Activated CD4-positive, CD25-positive, alpha-beta regulatory T cell treated with anti-CD3 and anti-CD28 coated beads, Interleukin-2, amount 50 U/mL, for 16 hours (primary cell): ENCODE measurements at places on chromosomes 12 and 14.

DNA sequence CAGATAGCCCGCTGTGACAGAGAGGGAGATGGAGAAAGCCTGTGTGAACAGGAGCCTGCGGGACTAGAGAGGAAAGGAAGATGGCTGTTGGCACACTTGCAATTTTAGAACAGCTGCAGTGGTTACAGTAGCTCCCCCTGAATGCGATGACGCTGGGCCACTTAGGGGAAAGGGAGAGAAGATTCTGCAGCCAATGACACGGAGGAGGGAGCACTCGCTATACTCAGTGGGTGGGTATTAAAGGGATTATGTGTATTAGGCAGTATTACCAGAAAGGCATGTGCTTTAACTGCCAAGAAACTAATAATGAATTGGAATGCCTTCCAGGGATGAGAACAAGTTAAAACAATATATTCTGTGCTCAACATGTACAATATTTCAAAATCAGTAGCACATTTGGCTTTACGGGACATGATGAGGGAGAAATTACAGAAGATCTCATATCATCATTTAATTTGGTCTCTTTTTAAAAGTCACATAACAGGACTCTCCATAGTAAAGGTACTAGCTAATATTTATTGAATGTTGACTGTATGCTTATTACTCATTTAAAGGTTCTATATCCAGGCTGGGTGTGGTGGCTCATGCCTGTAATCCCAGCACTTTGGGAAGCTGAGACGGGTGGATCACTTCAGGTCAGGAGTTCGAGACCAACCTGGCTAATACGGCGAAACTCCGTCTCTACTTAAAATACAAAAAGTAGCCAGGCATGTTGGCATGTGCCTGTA lies 35.9 kb upstream of the FOS start:
- DNase-seq = no peak

DNA sequence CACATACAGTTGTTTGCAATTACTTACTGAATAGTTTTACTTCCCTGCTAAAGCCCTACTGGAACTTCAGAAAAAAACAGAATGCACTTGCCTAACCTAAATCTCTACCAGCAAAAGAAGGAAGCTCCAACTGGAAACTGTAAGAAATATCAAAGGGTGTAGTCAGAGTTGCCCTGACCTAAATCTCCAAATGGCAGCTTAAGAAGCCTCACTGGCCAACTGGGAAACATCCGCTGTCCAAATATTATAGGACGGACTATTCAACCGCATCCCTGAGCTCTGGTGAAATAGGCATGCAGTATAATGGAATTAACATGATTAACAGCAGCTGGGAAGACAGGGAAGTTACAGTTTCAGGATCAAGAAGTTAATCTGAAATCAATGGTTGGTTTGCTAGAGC lies 24.3 kb downstream of the ANAPC7 start:
- DNase-seq = no peak

- DNase-seq = no peak
Measured at GRCh38 chr14:59463787-59464485, 1.2 kb downstream of the GPR135 start.

DNA sequence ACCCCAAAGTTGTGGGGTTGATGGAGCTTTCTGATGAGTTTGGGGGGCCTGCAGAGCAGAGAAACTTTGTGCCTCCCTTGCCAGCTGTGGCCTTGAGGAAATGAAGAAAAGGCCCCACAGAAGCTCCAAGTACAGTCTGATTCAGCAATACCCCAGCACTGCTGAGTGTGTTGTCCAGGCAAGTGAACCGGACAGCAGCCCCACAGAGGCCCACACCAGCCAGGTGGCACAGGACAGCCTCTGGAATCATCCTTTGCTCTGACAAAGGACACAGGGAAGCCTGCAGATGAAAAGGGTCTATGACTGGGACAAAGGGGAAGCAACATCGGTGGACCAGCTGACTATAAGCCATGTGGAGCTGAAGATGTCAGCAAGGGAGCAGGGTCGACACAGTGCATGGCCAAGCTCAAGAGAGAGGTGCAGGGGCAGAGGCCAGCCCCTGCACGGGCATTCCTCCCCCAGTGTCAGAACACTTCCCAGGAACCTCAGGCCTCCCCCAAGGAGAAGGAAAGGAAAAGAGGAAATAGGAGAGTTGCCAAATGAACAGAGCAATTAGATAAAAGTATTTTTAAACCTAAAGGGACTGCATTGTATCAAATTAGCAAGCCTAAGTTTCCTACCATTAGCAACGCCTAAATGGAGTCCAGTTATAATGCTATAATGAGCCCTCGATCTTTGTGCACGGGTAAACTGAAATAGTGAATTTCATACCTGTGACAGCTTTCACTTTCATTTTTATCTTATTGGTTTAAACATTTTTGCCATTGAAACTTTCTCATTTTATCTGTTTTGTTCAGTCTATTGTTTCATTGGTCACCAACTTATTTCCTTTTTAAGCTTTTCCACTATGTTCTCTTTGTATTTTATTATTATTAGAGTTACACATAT lies 46.3 kb upstream of the PTGDR start:
- no peak for DNase-seq

DNA sequence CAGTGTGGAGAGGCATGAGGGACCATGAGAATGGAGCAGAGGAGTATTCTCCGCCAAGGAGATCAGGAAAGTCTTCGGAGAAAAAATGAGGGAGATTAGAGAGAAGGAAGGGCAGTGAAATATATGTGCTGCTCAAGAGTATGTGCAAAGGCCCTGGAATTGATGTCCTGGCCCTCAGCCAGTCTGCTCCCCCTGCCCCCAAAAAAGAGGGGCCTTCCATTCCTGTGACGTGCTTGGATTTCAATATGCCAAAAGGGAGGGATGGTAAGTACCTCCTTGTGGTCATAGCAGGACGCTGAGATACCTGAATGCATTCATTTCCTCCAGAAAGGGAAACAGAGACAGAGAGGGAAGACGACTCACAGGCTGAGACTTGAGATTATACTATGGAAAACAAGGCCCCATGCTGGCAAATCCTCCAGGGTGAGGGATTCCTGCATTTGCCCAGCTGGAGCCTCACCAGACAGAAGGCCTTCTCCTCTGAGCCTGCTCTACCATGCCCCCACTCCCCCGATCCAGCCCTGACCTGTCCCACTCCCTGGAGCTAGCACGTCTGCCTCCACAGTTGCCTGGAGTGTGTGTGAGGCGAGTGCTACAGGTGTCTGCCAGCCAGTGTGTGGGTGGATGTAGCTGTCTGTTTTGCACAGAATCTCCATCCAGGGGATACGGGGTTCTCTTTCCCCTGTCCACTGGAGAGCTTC lies 3.9 kb upstream of the RARG start:
- DNase-seq = no peak

GRCh38 chr12:113194971-113195391 lies 9.5 kb downstream of the RITA1 start:
- no peak for DNase-seq

DNA sequence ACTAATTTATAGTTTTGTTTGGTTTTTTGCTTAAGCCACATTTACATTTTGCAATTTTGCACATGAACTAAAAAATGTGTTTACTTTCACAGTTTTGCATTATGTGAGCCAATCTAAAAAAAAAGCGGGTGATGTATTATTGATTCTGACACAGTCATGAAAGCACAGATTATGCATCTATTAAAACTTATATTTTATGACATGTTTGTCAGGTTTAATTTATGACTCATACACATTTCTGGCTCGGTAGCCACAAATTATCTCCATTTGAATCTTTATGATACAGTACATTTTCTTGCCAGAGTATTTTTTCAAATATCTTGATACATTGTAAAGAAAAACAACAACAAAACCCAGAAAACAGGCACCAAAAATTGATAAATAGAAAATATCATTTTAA lies 280.4 kb upstream of the GRIP1 start:
- DNase-seq = no peak

DNA sequence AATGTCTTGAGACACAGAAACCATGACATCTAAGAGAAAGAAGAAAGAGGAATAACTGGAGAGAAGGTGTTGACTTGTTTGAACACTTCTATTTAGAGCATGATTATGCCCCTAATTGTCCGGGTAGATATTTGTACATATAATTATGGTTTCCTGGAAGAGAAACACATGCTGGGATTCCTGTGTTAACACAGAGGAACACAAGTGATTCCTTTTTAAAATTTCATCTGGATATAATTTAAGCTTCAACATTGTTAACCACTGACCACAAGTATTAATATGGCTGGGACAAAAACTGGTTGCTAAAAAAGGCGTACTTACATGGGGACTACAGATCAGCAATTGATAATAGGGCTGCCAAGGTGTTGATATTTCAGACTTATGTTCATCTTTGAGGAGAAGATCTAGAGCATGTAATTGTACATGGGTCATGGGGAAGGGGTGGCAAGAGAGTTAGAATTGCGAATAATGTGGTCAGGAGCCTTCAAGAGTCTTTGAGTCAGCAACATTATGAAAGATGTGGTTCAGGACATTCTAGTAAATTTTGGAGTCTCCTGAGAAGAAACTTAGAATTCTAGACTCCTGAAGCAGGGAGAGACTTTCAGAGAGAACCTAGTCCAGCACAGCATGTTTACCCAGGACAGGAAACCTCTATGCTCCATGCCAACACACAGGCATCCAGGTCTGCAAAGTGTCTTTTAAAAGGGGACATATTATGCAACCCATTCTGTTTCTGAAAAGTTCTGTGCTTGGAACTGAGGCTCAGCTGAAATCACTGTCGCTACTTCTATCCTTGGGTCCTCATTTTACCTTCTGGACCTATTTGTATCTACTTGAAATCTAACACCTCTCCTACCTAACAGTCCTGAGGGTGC lies 56.5 kb downstream of the SLC38A1 start:
- no peak for DNase-seq

- DNase-seq = no peak
Measured at GRCh38 chr12:68326716-68327115, 5.4 kb downstream of the MDM1 start.

DNA sequence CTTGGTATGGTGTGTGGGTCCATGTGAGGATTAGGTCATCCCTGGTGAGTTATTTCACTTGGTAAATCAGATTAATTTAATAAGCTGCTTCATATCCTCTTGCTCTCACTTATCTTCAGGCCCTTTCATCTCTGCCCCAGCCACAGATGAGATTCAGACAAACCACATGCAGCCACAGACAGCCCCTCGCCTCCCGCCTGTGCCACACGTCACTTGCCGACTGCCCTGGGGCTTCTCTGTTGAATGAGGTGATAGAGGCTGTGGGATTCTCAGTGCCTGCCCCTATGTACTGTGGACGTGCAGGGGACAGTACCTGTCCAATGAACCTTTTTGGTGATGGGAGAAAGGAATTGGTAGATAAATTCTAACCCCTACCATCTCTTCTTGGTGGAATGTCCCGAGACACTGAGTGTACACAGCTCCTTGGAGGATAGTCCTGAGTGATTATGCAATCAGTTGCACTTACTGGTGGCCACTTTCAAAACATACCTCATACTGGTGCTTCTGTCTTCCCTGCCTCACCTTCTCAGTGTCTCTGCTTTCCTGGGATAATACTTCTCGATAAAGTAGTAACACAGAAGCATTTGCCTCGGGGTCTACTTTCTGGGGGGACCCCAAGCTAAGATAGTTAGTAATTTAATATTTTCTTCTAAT lies 248.7 kb downstream of the TTC6 start:
- DNase-seq = no peak

GRCh38 chr14:71486279-71486678 lies 445.9 kb upstream of the RGS6 start:
- no peak for DNase-seq

DNA sequence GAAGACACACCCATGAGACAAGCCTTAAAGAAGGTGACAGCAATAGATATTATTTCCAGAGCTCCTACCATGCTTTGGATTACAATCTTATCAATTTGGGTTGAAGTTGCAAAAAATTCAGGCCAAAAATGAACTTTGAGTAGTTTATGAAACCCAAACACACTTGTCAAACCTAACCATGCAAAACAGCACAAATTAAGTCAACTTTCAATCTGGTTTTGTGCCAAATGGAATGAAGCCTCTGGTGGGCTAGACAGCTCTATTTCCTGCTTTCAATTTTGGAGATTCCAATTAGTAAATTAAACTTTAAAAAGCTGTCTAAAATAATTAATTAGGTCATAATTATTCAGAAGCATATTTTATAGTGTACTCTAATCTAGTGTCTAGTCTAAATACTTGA lies 203.4 kb downstream of the SYT1 start:
- no peak for DNase-seq

GRCh38 chr12:93247313-93247991 lies 130.3 kb upstream of the NUDT4 start:
- DNase-seq = no peak

GRCh38 chr12:65977384-65977783 lies 153.1 kb downstream of the HMGA2 start:
- DNase-seq = no peak

- no peak for DNase-seq
Measured at GRCh38 chr12:102652645-102653313, 172.4 kb upstream of the IGF1 start.

GRCh38 chr12:52248541-52249461 lies 15.8 kb downstream of the KRT7 start:
- no peak for DNase-seq

DNA sequence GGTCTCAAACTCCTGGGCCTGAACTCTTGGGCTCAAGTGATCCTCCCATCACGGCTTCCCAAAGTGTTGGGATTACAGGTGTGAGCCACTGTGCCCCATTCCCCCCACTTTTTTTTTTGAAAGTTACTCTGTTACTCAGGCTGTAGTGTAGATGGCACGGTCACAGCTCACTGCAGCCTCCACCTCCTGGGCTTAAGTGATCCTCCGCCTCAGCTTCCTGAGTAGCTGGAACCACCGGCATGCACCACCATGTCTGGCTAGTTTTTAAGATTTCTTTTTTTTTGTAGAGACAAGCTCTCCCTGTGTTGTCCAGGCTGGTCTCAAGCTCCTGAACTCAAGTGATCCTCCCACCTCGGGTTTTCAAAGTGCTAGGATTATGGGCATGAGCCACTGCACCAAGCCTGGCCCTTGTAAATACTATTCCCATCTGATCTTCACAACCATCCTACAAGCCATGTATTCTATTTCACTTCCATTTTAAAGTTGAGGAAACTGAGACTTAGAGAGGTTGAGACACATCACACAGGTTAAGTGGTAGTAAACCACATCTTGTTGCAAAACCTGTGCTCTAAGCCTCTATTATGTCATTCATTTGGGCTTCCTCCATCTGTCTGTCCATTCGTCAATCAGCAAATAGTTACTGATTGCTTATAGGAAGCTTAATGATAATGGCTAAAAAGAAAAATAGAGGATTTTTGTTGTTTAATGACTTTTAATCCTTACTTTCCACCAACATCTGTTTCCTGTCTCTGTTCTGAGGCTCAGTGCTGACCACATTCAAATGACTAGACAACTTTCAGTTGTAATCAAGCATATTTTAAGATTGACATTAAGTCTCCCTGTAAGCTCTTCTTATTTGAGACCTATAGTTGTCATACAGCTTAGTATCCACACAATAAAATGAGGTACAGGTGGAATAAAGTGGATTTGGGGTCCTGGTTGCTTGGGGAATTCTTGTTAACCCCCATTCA lies 9.2 kb downstream of the ASCL4 start:
- DNase-seq = no peak

DNA sequence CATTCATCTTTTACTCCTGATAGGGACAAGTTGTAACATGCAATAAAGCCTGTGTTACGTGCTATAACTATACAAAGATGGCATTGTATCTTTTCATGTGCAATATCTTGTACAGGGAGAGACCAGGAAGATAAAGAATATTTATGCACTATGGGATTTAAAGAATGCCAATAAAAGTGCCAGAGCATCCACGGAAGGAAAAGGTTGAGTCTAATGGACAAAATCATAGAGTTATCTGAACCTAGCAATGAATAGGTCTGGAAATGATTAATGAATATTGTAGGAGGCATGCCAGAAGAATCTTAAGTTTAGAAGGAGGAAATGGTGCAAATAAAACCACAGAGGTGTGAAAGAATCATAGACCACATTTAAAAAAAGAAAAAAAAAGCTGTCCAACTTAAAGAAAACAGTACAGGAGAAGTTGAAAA lies 263.9 kb downstream of the KCNC2 start:
- DNase-seq = no peak

- DNase-seq = no peak
Measured at GRCh38 chr14:102015045-102015685, 50.8 kb downstream of the DYNC1H1 start.
